Activated T-helper 1 cell treated with anti-CD3 and anti-CD28 coated beads, Interleukin-2, amount 50 U/mL, for 16 hours (primary cell): ENCODE measurements at places on chromosomes 3 and 15.

DNA sequence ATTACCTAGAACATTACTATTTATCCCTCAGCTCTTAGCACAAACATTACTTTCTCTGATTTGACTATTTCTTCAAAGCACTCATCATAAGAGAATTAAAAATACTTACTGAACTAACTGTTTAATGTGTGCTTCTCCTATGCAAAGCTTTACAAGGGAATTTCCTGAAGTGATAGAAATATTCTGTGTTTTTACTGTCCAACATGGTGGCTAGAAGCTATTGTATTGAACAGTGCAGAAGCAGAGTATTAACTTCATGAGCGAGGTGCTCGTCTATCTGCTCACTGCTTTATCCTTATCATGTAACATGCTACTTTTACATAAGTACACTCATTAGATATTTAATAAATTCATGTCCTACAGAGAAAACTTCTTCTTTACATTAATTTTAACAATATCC, 239.1 kb downstream of the ISL2 start:
- no peak for DNase-seq

GRCh38 chr3:9780458-9780812, 10.7 kb upstream of the CAMK1 start:
- no peak for DNase-seq

DNA sequence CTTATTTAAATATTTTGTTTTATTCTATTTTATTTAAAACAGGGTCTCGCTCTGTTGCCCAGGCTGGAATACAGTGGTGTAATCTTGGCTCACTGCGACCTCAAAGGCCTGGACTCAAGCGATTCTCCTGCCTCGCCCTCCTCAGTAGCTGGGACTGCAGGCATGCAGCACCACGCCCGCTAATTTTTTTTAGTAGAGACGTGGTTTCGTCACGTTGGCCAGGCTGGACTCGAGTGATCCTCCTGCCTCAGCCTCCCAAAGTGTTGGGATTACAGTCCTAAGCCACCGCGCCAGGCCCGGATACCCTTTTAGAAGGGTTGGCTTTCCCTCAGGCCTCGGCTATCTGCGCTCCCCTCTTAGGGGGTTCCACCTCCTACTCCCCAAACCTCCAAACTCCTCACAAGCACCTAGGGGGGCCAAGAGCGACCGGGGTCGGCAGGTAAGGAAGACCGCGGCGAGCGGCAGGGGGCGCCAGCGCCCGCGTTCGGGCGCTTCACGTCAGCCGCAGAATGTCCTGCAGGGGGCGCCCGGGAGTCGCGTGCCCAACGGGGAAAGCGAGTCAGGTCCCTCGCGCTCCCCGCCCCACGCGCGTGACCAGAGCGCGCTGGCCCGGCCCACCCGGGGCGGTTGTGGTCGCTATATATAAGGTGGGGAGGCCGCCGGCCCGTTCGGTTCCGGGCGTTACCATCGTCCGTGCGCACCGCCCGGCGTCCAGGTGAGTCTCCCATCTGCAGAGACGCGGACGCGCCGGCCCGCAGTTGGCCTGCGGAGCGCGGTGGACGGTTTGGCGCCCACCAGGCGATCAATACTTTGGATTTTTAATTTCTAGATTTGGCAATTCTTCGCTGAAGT, 51.8 kb upstream of the GATM start:
- DNase-seq, result peak; percentile 82

DNA sequence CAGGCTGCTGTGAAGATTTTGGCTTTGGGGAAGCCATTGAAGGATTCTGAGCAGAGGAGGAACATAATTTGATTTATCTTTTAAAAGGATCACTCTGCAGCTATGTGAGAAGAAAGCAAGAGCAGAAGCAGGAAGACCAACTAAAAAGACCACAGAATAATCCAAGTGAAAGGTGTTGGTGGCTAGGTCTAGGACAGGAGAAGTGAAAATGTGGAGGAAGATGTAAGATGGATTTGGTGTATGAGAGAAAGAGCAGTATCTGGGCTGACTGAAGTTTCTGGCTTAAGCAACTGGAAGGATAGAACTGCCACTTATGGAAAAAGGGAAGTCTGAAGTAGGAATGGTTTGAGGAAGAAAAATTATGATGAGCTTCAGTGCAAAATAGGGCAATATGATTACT, 62.0 kb downstream of the SFMBT1 start:
- DNase-seq, result no peak

DNA sequence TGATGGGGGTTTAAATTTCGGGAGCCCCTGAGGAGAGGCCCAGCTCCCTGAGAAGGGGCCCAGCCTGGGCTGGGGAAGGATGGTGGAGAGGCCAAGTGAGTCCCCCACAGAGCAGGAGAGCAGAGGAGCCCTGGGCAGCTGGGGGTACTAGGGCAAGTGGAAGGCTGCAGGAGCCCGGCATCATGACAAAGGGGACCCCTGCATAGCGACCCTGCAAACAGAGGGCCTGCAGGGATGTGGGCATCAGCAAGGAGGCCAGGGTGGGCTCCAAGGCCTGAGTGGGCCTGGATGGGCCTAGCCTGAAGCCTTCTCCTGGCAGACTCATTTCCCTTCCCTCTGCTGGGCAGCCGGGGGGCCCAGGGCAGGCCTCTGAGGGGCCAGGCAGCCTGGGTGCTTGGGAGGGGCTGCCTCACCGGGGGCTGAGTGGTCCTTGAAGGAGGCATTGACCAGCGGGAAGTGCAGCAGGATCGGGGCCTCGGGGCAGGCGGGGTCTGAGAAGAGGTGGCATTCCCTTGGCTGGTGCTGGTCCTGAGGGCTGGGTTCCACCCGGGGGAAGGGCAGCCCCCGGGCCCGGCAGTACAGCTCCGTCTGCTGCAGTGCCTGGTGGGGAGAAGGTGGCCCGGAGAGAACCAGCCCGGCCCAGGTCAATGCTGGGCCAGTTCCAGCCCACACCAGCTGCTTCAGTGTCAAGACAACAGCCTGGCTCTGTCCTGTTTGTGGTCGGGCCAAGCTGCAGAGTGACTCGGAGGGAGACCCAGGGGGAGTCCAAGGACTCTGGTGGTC, 24.7 kb downstream of the PLA2G4D start:
- DNase-seq, result no peak

GRCh38 chr3:22399566-22399965, 648.6 kb upstream of the ZNF385D start:
- no peak for DNase-seq

GRCh38 chr3:10281951-10282350, 10.8 kb downstream of the GHRL start:
- no peak for DNase-seq

GRCh38 chr3:145094355-145094941, 1066.5 kb downstream of the PLOD2 start:
- no peak for DNase-seq

- no peak for DNase-seq
Observed at GRCh38 chr15:75739791-75740190, 27.1 kb upstream of the CSPG4 start.

DNA sequence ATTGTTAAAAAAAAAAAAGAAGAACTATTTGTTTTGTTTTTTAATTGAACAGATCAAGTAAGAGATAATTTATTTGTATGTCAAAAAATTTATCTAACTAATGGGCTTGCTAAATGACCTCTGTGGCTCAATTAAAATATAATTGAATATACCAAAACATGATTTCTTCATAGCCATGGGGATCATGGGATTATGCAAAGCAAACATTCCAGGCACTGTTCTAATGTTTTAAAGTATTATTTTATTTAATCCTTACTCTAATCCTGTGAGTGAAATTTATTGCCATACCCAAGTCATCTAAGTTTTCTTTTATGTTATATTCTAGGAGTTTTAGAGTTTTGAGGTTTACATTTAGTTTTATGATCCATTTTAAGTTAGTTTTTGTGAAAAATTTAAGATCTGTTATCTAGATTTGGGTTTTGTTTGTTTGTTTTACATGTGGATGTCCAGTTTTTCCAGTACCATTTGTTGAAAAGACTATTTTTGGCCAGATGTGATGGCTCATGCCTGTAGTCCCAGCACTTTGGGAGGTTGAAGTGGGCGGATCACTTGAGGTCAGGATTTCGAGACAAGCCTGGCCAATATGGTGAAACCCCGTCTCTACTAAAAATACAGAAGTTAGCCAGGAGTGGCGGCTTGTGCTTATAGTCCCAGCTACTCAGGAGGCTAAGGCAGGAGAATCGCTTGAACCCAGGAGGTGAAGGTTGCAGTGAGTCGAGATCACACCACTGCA, 52.3 kb upstream of the CNOT10 start:
- no peak for DNase-seq

DNA sequence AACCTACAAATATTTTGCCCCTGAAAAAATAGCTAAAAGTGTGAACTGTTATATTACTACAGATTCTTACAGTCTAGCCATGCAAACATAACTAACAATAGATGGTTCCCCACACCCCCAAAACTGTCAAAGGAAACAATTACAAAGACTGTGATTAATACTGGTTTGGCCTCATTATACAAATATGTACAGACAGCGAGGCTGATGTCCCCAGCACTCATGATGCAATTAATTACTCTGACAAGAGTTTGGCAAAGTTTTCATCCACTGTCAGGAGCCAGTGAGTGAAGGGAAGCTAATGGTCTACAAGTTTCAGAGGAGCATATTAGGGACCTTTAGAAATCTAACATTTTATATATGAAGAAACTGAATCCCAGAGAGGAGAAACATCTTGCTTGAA, 61.0 kb downstream of the HMG20A start:
- no peak for DNase-seq

- DNase-seq, result no peak
Observed at GRCh38 chr3:193446965-193447602, 68.5 kb upstream of the ATP13A5 start.

GRCh38 chr3:869734-870133, 223.1 kb upstream of the CNTN6 start:
- DNase-seq, result no peak

- DNase-seq, result no peak
Observed at GRCh38 chr3:64070704-64071103, 47.4 kb upstream of the PSMD6 start.

DNA sequence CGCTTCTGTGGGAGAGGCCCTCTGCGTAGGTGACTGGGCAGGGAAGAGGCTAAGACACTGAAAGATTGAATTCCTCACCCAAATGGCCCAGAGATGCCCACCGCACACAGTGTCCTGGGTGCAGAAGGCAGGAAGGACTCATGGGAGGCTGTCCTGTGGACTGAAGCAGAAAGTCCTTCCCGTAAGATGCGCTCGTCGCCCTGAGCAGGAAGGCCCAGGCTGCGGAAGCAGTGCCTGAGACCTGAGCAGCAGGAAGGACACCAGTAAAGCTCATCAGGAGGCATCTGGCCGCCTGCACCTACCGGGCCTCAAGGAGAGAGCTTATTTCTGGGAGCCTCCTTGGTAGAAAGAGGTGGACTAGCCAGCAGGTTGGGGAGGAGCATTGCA, 3.3 kb downstream of the PAK6 start:
- no peak for DNase-seq

- DNase-seq, result no peak
Observed at GRCh38 chr15:66908744-66909095, 156.7 kb upstream of the SMAD3 start.

DNA sequence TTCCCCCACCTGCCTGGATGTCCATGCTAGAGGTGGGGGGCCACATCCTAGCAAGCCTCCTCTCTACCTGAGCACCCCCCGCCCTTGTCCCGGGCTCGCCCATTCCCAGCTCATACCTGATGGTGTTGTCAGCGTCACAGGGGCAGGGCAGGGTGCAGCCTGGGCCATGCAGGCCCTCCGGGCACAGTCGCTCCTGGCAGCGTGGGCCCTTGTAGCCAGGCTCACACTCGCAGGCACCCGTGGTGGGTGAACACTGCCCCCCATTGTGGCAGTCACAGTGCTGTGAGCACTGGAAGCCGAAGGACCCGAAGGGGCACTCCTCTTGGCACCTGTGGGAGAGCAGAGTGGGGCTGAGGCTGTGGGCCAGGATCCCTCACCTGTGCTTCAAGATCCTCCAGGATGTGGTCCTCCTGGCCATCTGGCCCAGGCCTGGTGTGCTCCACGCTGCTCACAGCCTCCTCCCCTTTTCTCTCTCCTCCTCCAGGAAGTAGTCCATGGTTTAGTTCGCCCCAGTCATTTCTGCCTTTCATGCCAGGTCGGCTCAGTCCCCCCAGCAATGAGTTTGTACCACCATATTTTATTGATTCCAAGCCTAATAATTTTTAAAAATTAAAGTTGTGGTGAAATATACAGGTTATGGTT, 95.6 kb downstream of the RAB11A start:
- DNase-seq, result no peak
